ENCODE measurements at places on chromosomes 6 and 20.

GRCh38 chr6:37105148-37106050 is 64.6 kb upstream of the PIM1 start:
- DNase-seq = no peak

GRCh38 chr6:153966001-153966400 is 73.0 kb upstream of the OPRM1 start:
- DNase-seq = no peak

DNA sequence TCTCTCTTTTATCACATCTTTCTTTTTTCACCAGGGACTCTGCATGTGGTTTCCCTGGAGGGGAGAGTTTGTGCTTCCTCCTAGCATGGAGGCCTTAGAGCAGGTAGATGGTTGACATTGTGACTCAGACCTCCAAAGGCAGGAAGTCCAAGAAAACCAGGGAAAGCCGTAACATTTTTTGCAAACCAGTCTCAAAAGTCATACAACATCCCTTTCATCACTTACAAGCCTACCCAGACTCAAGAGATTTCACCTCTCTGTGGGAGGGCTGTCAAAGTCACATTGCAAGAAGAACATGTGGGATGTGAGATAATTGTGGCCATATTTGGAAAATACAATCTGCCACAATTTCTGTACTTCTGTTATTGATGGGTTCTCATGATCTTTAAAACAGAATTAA is 46.2 kb downstream of the SNRNP48 start:
- no peak for DNase-seq

GRCh38 chr6:56657354-56657753 is 14.7 kb upstream of the DST start:
- no peak for DNase-seq

DNA sequence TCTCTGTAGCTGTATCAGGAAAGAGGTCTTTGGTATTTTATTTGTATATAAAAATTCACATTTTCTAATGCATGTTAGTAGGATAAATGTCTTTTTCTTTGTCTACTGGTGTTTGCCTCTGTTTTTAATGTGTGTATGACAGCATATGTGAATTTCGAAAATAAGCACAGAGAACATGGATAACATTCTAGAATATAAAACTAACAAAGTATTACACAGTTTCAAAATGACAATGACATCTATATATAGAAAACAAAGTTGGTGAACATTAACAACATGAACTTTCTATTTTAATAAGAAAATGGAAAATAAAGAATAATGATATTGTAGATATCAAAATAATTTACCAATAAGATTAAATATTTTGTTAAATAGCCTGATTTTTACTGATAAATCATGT is 608.0 kb downstream of the COL12A1 start:
- DNase-seq = no peak

GRCh38 chr20:13256606-13257005 is 35.5 kb downstream of the ISM1 start:
- no peak for DNase-seq

- DNase-seq = no peak
These were observed 38.2 kb upstream of the JAG1 start for GRCh38 chr20:10711903-10712451.

GRCh38 chr6:65787787-65788186 is 80.8 kb upstream of the EYS start:
- no peak for DNase-seq

DNA sequence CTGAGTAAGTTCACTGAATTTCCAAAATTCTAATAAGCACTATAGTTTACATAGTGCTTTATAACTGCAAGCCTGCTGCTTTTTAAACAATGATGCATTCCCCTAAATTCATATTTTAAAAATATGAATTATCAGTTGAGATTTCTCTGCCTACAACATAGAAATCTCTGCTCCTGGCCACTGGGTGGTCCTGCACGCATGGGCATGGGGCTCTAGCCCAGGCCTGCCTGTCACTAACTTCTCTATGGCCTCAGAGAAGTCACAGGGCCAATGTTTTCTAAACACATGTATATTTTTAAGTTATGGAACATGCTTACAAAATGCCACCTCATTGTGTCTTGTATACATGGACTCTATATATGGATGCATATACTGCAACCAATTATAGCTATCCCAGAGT is 211.0 kb downstream of the FOXC1 start:
- DNase-seq = no peak

DNA sequence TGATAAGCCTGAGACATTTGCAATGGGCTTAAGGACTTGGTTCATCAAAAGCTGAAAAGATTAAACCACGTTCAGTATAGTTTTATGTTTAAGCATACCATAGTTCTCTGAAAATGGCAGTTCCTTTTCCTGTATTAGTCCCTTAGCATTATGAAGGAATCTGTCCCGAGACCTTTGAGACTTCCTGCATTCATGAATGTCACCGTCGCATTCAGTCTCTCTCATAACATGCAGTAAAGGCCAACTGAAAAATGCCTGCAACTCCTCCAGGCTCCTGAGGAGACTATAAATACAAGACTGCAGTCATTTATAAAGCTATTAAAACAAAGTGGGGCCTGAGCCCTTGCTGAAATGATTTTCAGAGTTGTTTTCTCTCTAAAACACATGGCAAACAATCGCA is 129.1 kb downstream of the SYCP2 start:
- no peak for DNase-seq
